ENCODE measurements at places on chromosomes 6 and 20.

- no peak for DNase-seq
Measured at GRCh38 chr6:100892116-100892515, 11.0 kb upstream of the ASCC3 start.

GRCh38 chr6:41021832-41022231, 17.2 kb downstream of the UNC5CL start:
- DNase-seq = no peak

DNA sequence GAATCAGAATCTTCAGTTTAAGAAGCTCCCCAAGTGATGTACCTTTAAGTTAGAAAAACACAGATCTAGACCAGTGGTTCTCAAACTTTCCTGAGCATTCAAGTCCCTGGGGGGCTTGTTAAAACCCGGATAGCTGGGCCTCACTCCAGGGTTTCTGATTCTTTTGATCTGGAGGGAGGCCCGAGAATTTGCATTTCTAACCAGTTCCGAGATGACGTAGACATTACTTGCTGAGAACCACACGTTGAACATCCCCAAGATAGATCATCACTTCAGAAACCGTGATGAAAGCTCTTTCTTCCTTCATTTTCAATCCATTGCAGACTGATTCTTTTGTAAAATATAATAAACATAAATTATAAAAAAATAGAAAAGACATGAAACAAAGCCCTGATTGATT, 40.7 kb upstream of the KIF16B start:
- no peak for DNase-seq

GRCh38 chr6:125157280-125157679, 3.7 kb downstream of the TPD52L1 start:
- DNase-seq = no peak

GRCh38 chr6:117600008-117600743, 2.1 kb downstream of the GOPC start:
- no peak for DNase-seq

- no peak for DNase-seq
Measured at GRCh38 chr6:31462026-31462963, 35.6 kb upstream of the MICB start.

- DNase-seq = no peak
Measured at GRCh38 chr6:143517447-143517773, 5.9 kb upstream of the FUCA2 start.

- no peak for DNase-seq
Measured at GRCh38 chr6:111979633-111980032, 74.3 kb upstream of the CCN6 start.

GRCh38 chr20:62405108-62405980, 1.7 kb downstream of the CABLES2 start:
- no peak for DNase-seq

DNA sequence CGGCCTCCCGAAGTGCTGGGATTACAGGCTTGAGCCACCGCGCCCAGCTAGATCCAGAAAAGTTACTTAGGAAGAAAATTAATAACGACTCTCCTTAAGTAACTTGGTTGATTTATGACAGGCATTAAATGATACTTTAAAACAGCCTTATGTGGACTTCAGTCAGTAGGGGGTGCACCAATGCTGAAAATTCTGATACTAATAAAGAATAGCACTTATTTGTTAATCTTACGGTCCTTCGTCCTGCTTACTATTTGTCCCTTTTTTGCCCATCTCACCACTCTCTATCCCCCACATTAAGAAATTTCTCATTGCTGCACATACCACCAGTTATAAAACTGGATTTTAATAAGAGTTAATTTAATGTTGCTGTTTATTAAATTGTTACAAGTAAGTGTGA, 12.7 kb upstream of the PRELID3B start:
- no peak for DNase-seq

DNA sequence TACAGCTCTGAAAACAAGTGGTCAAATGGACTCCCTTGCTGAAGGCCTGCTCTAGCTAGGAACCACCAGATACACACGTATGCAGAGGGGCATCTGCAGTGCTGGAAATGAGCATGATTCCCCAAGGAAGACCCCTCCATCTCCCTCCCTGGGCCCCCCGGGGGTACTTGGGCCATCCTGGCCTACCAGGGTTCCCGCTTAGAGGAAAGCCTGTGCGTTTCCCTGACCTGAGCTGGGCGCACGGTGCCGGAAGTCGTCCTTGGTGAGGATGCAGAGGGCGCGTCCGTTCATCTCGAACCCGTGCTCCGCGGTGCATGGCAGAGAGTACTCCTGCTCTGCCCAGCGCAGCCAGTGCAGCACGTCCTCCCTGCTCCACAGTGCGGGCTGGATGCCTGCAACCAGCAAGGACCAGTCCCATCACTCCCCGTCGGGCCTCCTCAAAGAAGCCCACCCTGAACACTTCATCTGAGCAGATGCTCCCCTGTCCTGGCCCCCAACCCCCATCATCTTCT, 11.8 kb downstream of the ETV7 start:
- DNase-seq = no peak

DNA sequence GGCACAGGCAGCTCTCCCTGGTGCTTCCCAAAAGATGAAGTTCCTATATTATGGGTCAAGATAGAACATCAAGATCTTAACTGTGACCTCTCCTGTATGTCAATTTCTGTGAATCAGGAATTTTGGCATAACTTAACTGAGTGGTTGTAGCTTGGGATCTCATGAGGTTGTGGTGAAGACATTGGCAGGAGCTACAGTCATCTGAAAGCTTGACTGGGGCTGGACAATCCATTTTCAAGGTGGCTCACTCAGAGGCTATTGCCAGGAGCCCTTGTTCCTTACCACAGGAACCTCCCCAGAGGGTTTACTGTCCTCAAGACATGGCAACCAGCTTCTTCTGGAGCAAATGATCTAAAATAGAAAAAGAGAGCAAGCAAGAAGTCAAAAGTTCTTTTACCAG, 252.2 kb downstream of the ADGB start:
- no peak for DNase-seq

DNA sequence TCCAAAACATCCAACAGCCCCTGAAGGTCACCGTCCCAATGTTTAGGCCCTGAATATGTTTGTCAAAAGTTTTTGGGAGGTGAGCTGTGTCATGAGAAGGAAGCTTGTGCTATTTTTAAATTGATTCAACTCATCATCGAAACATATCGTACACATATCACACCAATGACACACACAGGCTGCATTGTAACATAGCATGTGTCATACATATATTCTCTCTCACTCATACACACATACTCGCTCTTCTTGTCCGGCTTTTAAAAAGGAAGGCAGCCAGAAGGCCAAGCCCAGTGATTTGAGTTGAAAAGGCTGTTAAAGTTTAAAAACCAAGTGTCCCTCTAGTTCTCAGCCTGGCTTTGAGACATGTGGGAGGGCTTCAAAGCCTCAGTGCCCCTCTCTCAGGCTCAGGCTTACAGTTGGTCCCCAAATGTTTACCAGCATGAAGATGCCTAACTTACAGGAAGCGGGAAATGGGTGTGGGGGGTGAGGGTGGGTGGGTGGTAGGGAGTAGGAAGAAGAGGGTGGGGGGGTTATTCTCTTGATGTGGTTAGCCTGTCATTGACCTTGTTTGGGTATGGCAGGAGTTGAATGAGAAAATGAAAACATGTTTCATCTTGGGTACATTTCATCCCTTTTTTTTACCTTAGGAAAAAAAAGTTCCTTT, 3.3 kb upstream of the PRDM1 start:
- DNase-seq = no peak

- DNase-seq = no peak
Measured at GRCh38 chr6:134003542-134003951, 48.9 kb downstream of the SLC2A12 start.

- DNase-seq = no peak
Measured at GRCh38 chr6:75843396-75843795, 94.4 kb downstream of the MYO6 start.

- DNase-seq = no peak
Measured at GRCh38 chr6:37321101-37321500, 32.7 kb upstream of the RNF8 start.

GRCh38 chr6:41306187-41306854, 19.8 kb upstream of the TREM1 start:
- DNase-seq = no peak

DNA sequence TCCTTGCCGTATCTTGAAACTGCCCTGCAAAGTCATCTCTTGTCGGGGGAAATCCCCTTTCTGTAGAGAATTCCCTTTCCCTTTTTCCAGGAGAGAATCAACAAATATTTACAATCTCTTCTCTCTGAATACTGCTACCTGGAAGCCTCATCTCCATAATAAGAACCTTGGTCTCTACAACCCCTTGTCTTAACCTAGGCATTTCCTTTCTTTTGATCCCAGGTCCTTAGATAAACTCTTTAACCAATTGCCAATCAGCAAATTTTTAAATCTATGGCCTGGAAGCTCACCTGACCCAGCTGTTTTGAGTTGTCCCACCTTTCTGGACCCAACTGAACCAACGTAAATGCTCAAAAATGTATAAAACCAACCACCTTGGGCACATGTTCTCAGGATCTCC, 30.6 kb upstream of the SEC63 start:
- DNase-seq = no peak

DNA sequence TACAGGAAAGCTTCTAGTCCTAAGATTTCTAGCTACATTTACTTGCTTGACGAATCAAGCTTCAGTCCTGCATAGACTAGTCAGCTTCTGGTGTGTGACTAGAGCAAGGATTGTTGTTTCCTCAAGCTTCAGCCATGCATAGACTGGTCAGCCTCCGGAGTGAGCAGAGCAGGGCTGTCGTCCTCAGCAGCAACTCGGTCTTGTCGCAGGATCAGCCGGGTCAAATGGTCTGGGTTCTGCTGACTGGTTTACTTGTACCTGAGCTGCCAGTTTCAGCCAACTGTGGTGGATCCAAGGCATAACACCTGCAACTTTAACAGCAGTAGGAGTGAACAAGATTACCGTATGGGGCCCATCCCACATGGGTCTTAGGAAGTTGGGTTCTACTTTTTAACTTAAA, 10.8 kb upstream of the GMPR start:
- DNase-seq = no peak
